Right cardiac atrium (tissue), 5 donors: ENCODE measurements at places on chromosomes 2 and 18. TPM values are rescaled to one million over a fixed set of nuclear protein-coding genes. Genes with fewer than 3 reads are reported as not detected.

- no peak for DNase-seq
These were observed 35.2 kb downstream of the SETBP1 start for GRCh38 chr18:44715842-44716241.

- no peak for DNase-seq
These were observed 35.4 kb upstream of the WIPF1 start for GRCh38 chr2:174632841-174633622.

DNA sequence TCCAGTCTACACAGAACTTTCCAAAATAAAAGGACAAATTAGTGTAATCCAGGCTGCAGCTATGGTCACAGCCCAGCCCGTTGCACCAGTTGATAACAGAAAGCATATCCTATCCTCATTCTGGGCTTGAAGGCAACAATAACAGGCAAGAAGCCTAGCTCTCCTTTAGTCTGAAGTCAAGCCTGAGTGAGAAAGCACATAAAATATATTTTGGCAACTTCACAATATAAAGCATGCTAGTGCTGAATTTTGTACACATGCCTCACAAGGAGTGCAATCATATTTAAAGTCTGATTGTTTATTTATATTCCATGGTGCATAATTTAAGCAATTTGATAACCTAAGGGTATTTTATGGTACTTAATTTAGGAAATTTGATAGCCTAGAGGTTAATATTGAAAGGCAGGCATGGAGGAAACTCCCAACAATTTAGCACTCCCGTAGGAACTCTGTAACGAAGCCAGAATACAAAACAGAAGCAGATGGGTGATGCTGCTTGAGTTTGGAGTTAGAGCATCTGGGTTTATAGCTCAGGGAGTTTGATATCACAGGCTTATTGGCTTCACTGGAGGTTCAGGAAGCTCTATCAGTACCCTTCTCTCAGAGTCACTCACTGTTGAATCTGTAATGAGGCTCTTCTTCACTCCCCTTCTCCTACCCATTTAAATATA lies 1199.1 kb upstream of the GYPC start:
- DNase-seq = no peak

- no peak for DNase-seq
These were observed 283.2 kb upstream of the MEX3C start for GRCh38 chr18:51480407-51481261.

DNA sequence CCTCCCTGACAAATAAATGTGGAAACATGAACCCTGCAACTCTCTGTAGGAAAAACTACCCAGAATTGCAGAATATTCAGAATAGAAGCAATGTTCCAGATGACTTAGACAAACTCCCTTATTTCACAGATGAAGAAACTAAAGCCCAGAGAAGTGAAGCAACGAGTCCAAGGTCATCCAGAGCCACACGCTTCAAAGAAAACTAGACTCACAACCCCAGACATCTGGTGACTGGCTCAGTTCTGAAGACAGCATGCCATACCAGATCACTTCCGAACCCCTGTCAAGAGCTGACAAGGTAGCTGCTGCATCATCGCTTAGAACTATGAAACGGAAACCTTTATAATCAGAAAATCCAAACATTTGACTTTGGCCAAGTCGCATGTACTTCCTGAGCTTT lies 101.3 kb downstream of the PID1 start:
- no peak for DNase-seq

- no peak for DNase-seq
These were observed 10.8 kb upstream of the CRYBA2 start for GRCh38 chr2:219003979-219004378.

Gene SOCS6
- 22.8 TPM for total RNA-seq

Gene CENPO
- 2.0 TPM for total RNA-seq

Gene TMEM214
- 46.0 TPM for total RNA-seq

- DNase-seq = no peak
These were observed 3.8 kb upstream of the TTN start for GRCh38 chr2:178811045-178811444.

Gene IL1A
- total RNA-seq = not detected

Gene ALPP
- total RNA-seq = not detected

DNA sequence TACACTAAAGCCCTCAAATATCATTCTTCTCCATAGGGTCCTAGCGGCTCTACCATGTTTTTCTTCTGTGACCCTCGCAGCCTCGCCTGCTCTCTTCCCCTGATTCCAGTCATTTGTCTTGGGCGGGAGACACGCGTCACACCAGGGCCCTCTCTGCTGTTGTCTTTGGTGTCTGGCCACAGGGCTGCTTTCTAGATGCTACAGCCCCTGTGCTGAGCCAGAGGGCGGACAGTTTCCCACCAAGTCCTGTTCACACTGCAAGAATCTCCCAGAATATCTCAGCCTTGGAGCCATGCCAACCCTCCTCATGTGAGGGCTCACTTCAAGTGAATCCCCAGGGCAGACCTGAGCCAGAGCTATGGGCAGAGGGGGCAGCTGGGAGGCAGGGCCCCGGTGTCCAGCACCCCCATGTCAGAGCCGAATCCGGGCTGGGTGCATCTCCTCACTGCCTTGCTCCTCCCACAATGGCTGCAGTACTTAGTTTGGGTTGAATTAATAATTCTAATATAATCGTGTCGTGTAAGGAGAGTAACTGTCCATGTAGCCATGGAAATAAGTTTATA lies 42.1 kb downstream of the DIPK1C start:
- no peak for DNase-seq

Gene ASPRV1
- total RNA-seq = 1.2 TPM

GRCh38 chr2:110804433-110804832 lies 72.1 kb downstream of the ACOXL start:
- DNase-seq = no peak

Gene ANKRD53
- 3.1 TPM for total RNA-seq

DNA sequence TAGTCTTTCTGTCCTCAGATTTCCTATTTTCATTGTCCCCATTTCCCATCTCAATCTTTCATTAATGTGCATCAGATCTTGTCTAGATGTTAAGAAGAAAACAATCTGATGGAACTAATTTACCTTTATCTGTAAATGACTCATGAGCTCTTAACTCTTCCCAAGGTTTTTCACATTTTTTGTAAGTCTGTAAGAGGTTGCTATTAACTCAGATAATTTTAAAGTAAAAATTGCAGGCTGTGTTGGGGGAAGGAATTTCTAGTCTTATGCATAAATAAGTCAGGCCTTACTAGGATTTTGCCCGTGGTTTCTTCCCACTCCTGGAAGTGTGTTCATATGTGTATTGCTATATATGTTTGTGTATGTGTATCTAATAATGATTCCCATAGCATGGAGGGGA lies 4.3 kb downstream of the NAB1 start:
- DNase-seq = no peak

DNA sequence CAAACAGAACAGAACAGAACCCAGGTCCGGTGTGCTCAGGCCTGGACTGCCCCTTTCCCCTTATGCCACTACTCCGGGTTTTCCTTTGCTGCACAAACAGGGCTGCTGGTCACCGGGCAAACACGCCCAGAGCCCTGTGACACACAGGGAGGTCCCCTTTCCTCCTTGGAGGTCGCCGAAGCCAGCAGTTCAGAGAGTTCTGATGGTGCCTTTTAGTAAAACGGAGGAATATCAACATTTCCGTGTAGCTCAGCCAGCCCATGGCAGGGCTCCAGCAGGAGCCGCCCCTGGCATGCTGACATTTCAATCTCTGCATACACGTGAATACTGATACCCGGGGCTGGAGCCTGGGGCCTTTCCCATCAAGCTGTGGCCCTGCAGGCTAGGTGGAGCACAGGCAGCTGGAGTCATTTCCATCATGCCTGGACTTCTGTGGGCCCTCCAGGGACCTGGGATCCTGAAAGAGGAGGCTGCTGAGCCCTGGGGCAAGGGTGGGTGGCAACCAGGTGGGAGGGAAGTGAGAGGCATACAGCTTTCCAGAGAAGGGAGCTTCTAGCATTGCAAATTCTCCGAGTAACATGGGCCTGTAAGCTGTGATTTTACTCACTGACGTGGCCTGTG lies 91.4 kb upstream of the PXDN start:
- DNase-seq = no peak

Gene CABYR
- total RNA-seq = 0.39 TPM

GRCh38 chr2:118982039-118982438 lies 40.0 kb downstream of the MARCO start:
- DNase-seq = no peak

DNA sequence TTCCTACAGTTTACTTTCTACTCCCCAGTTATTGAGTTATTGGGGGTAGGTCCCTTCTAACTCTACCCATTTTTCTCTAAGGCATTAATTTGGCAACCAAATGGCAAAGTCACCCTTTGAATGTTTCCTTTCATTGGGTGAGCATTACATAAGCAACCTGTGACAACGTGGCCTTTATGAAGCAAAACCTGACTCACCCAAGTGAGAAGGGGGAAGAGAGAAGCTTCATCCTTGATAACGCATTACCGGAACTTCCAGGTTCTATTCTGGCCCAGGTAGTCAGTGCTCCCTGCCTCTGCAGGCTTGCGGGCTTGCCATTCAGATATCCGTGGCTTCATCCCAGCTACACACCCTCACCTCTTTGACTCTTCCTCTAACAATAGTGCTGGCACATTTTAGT lies 39.1 kb upstream of the FAM124B start:
- DNase-seq = no peak

Gene SERPINB3
- not detected for total RNA-seq

DNA sequence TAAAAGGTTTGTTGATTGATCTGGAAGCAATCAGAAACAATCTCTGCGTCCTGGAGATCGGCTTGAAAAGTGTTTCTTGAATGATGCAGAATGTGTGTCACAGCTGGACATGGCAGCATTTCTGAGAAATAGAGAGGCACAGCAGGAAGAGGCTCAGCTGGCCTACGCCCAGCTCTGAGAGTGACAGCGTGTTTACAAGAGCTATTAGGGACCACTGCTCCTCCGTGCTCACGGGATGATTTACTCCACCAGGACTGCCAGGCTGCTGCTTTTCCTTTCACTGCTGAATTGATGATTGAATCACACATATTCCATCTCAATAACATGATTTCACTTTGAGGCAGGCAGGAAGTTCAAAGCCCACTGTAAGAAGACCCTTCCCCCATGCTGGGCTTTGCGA lies 62.8 kb downstream of the GALNT14 start:
- DNase-seq = no peak

Gene GAREM2
- total RNA-seq = 2.7 TPM

- DNase-seq = no peak
These were observed 175.6 kb downstream of the PARD3B start for GRCh38 chr2:204720874-204721273.

Gene PSD4
- total RNA-seq = 2.0 TPM

Gene SLC9A4
- not detected for total RNA-seq

- DNase-seq = no peak
These were observed 103.3 kb upstream of the KLF7 start for GRCh38 chr2:207269038-207269437.

DNA sequence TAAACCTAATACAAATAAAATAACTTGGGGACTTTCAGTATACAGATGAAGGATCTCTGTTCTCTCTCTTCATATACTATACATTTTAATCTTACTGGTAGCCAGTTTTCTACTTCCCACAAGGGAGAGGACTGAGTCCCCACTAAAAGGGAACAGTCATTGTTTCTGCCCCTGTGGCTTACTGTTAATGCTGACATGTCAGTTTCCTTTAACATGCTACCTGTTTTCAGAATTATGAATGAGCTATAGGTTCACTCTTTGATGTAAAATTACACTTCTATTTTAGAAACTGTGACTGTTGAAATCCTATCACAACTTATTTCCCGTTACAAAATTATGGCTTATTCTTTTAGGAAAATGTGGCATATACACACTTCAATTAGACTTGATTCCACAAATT lies 207.7 kb downstream of the CDH2 start:
- no peak for DNase-seq

Gene LTBP1
- total RNA-seq = 115 TPM

DNA sequence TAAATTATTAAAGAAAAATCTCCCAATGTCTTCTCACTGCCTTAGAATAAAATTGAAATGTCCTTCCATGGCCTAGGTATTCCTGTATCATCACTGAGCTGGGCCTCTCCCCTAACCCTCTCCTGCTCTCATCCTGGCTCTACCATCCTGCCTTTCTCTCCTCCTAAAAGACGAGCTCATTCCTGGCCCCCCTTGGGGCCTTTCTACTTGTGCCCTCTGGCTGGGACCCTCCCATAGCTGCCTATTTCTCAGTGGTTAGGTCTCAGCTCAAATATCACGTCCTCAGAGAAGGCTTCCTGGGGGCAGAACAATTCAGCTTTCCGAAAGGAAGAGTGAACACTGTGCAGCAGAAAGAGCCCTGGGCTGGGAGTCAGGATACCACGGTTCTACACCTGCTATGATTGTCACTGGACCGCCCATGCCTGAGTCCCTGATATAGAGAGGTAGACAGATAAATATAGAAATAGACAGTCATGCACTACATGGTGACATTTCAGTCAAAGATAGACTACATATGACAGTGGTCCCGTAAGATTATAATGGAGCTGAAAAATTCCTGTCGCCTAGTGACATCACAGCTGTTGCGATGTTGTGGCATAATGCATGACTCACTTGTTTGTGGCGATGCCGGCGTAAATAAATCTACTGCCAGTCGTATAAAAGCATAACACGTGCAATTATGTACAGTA lies 9.4 kb downstream of the DNPEP start:
- DNase-seq = no peak
